ENCODE measurements at places on chromosomes 3 and 15. TPM values are rescaled to one million over a fixed set of nuclear protein-coding genes. Genes with fewer than 3 reads are reported as not detected.

GRCh38 chr15:71374607-71375352 lies 259.5 kb downstream of the THSD4 start:
- DNase-seq, result peak; percentile 82

Gene SMCO1
- total RNA-seq, result not detected

DNA sequence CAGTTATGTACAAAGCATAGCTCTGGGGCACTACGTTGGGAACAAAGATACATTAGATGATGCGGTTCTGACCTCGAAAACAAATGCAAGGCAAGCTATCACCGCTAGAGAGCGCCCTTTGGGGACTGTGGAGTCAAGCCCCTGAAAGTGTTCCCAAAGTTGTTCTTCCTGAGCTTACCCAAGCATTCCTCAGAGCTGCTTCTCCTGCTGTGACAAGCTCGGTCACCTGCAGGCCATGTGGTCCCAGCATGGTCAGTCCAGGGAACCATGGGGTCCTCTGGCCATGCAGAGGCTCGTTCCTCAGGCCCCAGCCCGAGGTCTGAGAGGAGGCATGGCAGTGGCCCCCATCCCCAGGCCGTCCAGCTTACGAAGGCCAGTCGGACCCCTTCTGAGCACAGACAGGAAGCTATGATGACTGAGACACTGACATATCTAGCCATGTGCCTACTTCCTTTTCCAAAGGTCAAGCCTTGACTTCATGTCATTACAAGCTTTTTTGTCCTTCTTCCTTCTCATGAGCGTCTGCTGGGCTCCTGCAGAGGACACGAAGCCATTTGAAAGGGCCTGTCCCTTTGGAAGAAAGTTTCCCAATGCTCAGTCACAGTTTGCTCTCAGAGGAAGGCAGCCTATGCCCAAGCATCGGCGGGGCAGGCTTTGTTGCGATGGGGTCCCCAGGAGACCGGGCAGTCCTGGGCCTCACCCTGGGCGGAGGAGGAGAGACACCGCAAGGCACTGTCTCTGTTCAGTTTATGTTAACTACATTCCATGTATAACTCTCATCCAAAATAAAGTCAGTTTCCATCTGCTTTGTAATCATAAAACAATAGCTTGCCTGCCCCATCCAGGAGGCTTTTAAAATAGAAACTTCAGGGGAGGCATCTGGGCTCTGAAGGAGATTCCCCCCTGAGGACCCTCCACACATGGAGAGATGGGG lies 79.3 kb downstream of the ATP10A start:
- peak; percentile 38 for DNase-seq

- no peak for DNase-seq
These were observed 165.2 kb downstream of the SLCO3A1 start for GRCh38 chr15:92018535-92019239.

DNA sequence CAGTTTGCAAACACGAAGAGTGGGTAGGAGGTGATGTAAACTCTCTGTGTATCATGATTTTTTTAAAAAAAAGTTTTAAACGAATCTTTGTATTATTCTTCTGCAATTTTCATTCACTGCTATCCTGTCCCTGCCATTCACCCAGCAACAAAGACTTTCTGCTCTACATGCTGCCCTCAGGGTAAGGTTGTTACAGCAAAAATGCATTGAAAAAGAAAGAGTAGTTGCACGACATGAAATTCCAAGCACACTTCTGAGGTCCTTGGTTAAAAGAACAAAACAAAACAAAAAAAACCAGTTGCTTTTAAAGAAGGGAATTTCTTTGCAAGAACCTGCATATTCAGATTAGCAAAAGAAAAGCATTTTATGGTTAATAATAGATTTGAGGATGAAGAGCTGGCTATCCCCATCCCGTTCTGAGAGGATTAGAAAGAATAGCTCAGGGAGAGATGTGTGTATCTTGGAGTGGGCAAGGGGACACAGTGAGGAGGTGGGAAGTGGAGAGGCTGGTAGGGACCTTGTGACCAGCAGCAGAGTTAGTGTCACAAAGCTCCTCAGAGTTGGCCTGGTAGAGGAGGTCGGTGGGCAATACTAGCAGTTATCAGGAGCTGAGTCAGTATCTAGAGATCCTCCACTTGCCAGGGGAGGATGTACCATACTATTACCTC lies 290.8 kb downstream of the NEK10 start:
- no peak for DNase-seq

DNA sequence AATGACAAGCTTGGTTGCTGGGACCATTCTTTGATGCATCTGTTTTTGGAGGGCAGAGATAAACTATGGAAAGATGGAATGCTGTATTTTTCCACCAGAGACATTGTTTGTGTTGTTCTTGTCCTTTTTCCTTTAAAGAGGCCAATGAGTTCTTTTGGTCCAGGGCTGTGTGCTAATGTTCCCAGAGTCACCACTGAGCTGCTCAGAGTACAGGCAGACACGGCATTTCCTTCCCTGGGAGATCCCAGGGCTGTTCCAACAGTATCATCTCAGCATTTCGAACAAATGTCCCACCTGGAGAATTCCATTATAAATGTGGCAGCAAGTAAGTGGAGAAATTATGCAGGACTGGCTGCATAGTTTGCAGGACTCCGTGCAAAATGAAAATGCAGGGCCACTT lies 190.6 kb downstream of the IL20RB start:
- DNase-seq, result no peak

Gene C3orf18
- total RNA-seq, result 6.8 TPM

Gene SLC9C1
- total RNA-seq, result not detected

Gene B3GALNT1
- total RNA-seq, result 8.2 TPM

Gene RTP4
- total RNA-seq, result not detected

DNA sequence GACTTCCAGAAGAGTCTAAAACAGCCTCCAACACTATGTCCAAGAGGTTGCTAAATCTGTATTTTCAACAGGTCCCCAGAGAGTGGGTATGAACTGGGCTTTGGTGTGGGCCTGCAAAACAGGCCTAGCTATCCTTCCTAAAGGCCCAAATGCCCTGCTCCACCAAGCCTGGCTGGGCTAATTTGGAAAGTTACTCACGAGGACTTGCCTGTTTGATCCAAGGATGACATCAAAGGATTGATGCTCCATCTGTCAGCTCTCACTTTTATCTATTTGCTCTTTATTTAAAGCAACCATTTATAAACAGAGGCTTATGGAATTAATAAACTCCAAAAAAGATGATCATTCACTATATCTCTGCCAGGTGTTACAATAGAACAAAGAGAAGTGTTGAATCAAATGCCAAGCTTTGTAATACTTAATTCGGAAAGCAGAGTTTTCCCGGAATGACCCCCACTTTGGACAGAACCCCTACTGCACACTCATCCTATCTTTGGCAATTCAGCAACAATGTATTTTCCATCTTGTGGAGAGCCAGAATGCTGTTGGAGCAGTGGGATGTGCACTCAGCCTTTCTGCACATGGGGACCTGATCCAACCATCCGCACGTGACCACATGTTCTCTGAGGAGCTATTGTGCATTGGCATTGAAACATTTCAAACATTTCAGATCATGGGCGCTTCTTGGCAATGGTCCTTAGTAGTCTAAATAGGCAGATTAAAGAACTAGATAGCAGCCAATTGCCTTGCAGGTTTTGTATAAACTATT lies 163.3 kb upstream of the THBS1 start:
- no peak for DNase-seq

GRCh38 chr3:61780455-61781228 lies 219.3 kb downstream of the PTPRG start:
- DNase-seq, result no peak

GRCh38 chr3:155805204-155805801 lies 775 bp downstream of the C3orf33 start:
- DNase-seq, result no peak

Gene PLAAT1
- 0.54 TPM for total RNA-seq

DNA sequence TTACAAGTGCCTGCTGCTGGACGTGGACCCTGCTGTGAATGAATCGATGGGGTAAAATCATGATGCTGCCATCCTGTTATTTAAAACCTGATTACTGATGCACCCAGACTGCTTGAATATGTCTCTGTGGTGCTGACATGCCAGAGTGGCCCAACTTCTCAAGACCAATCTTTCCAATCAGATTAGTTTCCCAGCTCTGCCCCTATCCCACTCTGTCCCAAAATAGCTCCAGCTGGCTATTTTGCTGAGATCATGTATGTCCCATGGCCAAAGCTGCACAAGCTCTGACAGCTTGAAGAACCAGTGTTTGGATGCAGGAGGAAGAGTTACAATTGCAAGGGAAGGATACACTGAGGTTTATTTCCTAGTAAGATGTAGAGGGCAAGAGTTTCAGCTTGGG lies 153.6 kb downstream of the TMEM108 start:
- DNase-seq, result no peak

DNA sequence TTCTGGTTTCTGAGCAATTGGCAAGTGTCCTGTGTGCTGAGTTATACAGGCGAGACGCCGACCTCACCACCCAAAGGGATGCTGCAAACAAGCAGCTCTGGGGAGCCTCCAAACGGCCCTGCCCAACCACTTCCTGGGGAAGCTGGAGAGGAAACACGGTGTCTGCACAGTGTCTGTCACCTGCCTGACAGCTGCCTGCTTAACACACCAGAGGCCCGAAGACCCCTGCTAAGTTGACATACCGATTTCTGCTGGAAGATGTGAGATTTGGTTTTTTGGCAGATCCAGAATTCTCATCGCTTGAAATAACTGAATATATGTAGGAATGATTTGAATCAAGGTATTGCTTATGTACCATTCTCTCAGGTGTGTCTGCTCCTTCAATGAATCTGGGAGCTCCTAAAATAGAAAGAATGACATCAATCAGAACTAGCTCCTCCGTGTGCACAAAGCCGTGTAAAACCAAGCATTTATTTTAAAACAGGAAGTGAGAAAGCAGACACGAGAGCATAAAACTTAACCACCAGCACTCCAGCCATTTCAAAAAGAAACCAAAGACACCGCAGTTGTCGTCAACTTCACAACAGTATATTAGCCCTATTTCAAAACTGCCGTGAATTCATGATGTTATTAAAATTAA lies 27.2 kb downstream of the LRRC2 start:
- peak; percentile 83 for DNase-seq

Gene MINAR1
- 1.6 TPM for total RNA-seq

Gene ZNF770
- total RNA-seq, result 38.9 TPM

DNA sequence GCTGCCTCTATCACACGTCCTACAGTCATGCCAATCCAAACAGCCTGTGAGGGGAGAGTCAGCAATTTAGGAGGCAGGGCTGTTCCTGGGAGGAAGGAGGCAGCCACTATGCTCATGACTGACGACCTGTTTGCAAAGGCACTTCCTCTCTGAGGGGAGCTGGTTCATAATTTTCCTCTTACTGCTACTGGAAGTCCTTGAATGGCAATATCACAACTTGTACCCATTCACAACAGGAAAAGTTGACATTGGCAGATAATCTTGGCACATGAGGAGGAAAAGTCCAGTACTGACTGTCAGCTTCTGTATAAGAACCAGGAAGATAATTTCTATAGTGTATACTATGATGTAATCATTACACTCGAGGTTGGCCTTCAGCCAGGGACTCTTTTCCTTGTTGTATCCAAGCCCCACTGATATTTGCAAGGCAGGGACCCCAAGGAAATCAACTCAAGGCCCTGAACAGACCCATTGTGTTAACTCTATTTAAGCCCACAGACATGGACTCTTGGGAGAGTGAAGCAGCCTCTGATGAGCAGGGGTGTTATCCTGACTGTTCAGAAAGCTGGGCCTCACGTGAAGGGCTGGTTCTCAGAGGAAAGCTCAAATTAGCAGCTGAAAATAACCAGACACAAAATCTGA lies 267.3 kb upstream of the ADAMTS9 start:
- DNase-seq, result no peak

DNA sequence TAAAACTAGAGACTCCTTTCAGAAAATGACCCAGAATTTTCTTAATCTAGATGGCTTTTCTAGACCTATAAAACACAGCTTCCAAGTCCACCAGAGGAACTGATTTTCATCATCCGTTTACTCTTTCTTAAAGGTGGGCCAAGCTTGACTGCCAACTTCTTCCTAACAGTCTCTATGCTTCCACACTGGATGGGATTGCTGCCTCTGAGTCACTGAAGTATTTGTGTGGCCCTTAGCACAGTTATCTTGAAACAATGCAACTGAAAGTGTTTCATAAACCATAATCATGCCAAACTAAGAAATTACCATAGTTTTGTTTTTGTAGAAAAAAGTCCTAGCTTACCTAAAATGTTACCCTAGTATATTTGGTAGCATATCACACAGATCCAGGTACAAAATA lies 985.7 kb downstream of the TUSC7 start:
- DNase-seq, result peak; percentile 81

- no peak for DNase-seq
These were observed 5.3 kb upstream of the GUCA1C start for GRCh38 chr3:108959017-108959416.

DNA sequence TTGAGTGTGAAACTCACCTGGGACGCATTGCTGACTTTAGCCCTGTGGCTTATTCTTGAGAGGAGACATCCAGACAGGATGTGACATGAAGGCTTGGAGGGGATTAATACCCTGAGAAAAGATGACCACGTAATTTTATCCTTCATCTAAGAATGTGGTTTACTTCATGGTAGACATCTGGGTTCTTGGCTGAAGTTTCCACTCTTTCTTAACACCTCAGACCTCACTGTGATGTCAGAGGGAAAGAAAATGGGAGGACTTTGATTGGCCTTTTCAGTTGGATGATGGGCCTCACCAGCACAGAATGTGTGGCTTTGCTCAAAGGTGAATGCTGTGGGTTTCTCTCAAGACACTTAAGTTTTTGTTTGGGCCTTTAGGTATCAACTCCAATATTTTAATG lies 16.5 kb downstream of the GORASP1 start:
- DNase-seq, result peak; percentile 52

GRCh38 chr3:168295027-168295426 lies 199.3 kb upstream of the GOLIM4 start:
- no peak for DNase-seq

DNA sequence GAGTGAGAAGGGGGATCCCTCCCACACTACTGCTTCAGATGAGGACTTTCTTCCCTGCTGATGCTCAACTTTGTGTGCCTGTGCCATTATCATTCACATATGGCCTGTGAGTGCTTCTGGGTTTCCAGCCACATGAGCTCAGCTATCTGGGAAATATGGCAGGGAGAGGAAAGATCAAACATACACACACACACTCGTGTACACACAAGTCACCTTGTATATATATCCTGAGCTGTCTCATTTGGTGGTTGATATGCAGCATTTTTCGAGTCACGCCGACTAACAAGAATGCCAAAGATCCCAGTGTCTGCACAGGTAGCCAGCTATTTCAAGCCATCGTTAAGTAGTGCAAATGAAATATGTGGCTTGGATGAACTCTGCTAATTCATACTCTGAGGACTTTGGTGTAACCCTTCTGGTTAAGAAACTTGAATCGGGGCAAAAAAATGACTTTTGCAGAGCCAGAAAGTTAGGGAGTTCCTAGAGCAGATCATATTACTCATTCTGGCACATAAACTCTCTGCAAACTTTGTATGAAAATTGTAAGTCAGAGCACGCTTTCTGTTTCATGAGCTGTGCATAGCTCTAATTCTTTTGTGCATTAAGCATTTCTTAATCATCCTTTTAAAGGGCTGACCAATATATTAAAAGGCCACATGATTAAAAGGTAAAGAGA lies 24.9 kb upstream of the WNT5A start:
- peak; percentile 84 for DNase-seq

DNA sequence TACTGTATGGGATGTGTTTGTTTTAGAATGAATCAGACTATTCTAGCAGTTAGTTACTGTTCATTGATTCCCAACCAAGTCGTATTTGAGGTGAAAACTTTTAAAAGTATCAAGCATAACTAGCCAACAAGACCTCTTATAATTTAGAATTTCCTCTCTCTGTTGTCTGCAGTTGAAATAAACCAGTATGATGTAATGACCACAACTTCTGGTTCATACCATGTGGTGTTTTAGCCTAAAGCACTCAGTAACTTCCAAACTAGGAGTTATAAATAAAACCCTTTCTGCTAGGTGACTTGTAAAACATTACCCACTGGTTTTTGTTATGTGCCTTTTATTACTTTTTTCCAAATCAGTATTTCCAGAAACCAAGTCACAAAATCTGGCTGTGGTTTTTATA lies 19.8 kb upstream of the P2RY12 start:
- peak; percentile 72 for DNase-seq

Gene CILP
- total RNA-seq, result not detected
